ENCODE measurements at places on chromosomes 6 and 20.

DNA sequence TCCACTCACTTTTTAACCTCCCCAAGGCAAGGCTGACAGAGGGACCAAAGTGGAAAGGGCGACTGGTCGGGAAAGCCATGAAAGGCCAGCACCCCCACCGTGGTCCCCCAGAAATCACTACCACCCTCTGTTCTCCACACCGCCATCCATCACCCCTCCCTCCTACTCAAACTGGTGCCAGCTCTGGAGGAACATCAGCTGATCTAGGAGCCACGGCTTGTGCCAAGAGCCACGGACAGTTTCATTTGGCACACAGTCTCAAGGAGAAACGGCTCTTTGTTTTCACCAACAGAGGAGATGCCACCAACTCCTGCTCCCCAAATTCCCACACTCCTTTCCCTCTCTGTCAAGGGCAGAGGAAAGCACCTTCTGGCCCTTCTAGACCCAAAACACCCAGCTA lies 26.0 kb downstream of the TBC1D7 start:
- DNase-seq, result no peak

- no peak for DNase-seq
These were observed 27.0 kb upstream of the PMEPA1 start for GRCh38 chr20:57736738-57737347.

GRCh38 chr6:101711518-101711917 lies 318.0 kb downstream of the GRIK2 start:
- no peak for DNase-seq

GRCh38 chr6:55668591-55668990 lies 89.6 kb upstream of the HMGCLL1 start:
- DNase-seq, result no peak

DNA sequence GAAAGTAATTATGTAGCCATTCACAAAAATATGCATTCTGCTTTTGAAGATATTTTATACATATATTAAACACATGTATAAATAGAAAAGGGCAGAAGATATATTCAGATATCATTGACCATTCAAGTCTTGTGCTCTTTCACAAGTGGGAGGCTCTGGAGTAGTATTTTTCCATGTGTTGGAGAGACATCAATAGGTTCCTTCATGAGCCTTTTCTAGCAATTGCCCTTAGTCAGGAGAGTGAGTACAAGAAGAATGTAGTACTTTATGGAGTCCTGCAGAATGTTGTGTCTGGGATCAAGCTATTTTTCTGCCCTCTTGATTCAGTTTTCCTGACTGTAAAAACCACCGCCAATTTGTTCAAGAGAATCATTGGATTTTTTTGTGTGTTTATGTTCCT lies 117.9 kb downstream of the LRRC1 start:
- no peak for DNase-seq

DNA sequence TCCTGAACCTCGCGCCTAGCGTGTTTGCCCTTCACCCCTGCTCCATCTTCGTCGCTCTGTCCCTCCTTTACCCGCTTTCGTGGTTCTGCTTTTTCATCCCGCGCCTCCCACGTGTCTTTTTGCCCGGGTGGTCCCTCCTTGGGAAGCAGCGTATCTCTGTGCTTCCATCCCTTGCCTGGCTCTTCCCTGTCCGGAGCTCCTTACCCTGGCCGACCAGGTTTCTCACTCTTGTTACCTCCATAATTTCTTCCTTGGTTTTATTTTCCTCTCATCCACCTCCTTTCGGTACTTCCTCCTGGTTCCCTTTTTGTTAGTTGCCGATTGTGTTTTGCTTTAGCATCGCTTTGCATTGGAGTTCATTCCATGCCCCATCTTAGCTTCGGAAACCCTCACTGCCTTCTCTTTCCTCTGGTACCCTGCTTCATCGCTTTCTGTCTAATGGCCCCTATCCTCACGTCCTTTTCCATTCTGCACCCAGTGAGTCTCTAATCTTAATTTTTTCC lies 735 bp downstream of the FAM135A start:
- DNase-seq, result no peak

- DNase-seq, result no peak
These were observed 89.9 kb upstream of the AKIRIN2 start for GRCh38 chr6:87791982-87792381.

DNA sequence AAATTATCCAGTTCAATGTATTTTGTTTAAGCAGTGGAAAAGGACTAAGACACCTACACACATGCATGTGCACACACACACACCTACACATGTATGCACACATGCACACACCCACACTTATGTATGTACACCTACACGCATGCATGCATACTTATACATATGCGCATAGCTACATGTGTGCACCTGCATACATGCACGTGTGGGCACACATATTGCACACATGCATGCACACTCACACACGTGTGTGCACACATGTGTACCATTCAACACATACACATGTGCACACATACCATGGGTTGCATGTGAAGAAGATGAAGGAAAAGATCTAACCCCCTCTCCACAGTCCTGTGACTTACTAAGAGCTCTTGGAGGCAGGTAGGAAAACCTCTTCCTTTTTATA lies 122.0 kb upstream of the MAFB start:
- no peak for DNase-seq

DNA sequence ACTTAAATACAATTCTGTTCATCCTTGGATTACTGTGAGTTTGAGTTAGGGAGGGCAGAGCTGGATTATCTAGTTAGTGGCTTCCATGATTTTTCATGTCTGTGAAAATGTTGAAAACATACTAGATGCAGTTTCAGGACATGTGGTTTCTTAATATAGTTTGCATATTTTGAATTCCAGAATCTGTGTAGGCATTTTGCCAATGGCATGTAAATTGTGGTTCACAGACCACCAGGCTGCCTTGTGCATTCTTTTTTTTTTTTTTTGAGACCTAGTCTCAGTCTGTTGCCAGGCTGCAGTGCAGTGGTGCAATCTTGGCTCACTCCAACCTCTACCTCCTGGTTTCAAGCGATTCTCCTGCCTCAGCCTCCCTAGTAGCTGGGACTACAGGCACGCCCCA lies 42.8 kb downstream of the CDC5L start:
- DNase-seq, result no peak

- no peak for DNase-seq
These were observed 85.4 kb downstream of the SLX4IP start for GRCh38 chr20:10520528-10520927.

- no peak for DNase-seq
These were observed 90.0 kb upstream of the IFNGR1 start for GRCh38 chr6:137309078-137309762.

GRCh38 chr20:53592992-53593465 lies 610 bp downstream of the ZNF217 start:
- no peak for DNase-seq

- no peak for DNase-seq
These were observed 3.7 kb downstream of the MOCS1 start for GRCh38 chr6:39930540-39930939.

DNA sequence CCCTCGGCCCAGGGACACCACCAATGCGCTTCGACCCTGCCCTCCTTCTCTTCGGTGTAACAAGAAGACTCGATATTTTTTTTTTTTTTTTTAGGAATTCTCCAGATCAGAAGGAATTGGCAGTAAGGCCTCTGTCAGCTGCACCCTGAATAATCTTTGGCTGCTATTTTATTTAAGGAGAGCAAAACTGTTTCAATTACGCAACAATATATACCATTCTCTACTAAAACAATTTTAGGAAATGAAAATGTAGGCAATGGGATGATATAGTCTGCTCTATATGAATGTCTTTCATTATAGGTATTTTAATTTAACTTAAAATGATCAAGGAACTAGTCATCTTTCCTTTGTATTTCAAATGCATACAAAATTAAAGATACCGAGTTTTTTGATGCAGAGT lies 13.3 kb downstream of the ZCCHC3 start:
- DNase-seq, result no peak

- DNase-seq, result no peak
These were observed 4.0 kb downstream of the MAS1L start for GRCh38 chr6:29483735-29484134.

DNA sequence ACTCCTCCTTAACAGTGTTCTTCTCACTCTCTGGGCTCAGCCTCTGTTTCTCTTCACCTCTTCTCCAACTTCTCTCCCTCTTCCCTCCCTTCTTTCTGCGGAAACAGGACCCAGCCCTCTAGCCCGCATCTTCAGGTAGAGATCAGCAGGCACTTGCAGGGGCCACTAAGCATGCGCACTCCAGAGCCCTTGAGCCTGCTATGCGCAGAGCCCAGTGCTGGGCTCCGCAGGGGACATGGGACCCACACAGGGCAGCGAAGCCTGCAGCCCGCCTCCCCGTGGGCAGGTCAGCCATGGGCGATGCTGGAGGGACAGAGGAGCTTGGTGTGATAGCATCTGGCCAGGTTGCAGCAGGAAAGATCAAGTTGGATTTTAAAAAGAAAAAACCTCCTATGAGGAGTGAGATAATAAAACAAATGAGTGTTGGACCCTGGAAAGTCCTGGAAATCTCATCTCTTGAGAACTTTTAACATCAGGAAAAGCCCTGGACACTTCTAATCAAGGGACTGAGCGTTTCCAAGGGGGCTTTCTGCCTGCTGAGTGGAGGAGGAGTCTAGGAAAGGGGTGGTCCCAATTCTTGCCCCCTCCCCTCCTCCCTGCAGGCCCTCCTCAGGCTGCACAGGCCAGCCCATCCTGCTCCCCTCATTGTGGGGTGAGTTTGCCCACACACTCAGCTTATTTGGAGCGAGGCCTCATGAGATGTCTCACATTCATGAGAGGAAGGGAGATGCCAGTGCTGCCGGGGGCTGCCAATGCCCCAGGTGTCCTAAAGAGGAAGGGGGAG lies 71.9 kb downstream of the MDGA1 start:
- no peak for DNase-seq

DNA sequence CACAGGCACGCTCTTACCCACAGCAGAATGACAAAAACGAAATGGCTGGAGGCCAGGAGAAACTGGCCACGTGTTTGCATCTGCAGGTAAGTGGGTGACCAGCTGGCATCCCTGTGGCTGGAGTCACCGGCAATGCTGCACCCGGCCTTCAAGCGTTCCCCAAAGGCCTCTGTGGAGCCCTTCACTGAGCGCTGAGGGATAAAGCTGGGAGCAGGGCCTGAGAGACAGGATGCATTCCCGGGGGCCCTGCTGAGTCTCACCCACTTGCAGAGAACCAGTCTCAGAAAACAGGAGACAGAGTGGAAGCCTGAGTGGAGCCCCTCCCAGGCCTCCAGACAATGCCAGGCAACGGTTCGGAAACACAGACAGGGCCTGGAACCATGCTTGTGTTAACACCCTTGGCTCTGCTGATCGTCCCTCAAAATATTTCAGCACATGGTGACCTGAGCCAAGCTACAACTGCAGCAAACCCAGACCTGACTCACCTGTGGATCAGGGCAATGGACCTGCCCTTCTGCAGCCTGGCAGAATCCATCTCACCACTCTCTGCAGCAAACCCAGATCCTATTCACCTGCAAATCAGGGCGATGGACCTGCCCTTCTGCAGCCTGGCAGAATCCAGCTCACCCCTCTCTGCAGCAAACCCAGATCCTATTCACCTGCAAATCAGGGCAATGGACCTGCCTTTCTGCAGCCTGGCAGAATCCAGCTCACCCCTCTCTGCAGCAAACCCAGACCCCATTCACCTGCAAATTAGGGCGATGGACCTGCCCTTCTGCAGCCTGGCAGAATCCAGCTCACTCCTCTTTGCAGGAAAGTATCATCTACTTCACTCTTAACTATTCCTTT lies 39.8 kb downstream of the TBXT start:
- no peak for DNase-seq

GRCh38 chr6:82602776-82603175 lies 239.2 kb downstream of the TPBG start:
- no peak for DNase-seq

DNA sequence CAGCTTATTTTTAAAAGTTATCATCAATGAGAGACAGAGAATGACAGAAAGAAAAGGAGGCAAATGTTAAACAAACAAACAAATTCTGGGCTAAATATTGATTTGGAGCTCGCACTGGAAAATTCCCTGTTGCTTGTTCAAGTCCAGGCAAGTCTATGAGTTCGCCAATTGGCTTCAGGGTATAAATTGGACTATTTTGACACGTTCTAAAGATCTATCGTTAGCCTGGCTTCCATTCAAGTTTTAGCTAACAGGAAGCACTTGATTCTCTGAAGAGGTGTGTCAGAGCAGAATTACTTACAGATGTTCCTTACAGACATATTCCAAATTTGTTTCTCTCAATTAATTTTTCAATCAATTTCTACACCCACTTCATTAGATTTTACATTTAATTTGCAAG lies 15.8 kb upstream of the RFPL4B start:
- no peak for DNase-seq

GRCh38 chr20:47489448-47489872 lies 12.2 kb upstream of the NCOA3 start:
- no peak for DNase-seq

GRCh38 chr20:44309763-44310663 lies 989 bp downstream of the FITM2 start:
- DNase-seq, result no peak

DNA sequence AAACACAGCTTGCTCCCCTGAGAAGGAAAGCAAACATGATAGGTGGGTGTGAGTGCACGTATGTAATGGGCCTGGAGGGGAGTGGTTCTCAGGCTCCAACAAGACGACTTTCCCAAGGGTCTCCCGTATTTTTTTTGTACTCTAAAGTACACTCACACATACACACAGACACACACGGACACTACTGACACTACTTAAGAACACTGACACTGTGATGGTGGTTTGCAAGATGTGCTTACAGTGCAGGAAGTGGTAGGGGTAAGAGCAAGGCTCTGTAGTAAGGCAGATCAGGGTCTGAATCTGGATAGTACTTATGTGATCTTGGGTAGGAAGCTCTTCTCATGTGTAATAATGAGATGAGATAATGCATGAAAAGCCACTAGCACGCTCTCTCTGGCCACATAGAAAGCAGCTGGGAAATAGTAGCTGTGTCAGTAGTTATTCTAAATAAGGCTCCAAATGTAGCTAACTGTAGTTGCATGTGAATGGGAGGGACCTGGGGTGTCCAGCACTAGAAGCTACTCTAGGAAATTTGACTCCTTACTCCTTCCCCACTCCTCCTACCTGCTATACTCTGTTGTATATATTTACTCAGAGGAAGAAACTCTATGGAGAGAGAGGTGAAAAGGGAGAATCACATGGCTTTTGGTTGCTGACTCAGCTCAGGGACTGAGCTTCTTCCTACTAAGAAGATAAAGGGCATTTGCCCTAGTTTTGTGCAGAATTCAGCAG lies 8.4 kb upstream of the ZBTB24 start:
- DNase-seq, result no peak

DNA sequence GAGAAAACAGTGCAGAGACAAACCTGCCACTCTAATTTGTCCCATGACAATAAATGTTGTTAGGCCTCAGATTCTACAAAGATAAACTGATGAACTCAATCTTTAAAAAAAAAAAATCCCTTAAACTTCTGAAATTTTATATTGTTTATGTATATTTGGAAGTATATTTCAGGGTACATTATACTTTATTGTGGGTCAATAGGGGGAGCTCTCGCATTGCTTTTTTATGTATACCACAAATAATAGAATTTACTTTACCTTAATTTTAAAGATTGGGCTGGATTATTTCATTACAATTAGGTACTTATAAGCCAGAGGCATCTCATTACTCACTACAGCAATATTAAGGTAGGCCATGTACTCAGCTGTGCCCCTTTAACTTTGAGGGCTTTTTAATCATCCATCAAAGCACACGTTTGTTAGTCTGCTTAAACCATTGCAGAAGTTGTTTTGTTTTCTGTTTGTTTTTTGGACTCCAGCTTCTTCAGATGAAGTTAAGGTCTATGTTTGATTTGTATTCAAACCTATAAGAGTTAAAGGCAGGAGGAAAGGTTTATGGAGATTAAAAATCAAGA lies 56.3 kb upstream of the EYA4 start:
- no peak for DNase-seq

GRCh38 chr20:32574296-32575226 lies 10.6 kb downstream of the NOL4L start:
- DNase-seq, result no peak

All from SIG-M5 (cell line).